ENCODE measurements at places on chromosomes 3 and 15. TPM values are rescaled to one million over a fixed set of nuclear protein-coding genes. Genes with fewer than 3 reads are reported as not detected.
A peak's percentile ranks its signal among the peaks of the same experiment; 100 is the strongest.

- DNase-seq, result no peak
Observed at GRCh38 chr15:88014454-88015160, 241.9 kb downstream of the NTRK3 start.

DNA sequence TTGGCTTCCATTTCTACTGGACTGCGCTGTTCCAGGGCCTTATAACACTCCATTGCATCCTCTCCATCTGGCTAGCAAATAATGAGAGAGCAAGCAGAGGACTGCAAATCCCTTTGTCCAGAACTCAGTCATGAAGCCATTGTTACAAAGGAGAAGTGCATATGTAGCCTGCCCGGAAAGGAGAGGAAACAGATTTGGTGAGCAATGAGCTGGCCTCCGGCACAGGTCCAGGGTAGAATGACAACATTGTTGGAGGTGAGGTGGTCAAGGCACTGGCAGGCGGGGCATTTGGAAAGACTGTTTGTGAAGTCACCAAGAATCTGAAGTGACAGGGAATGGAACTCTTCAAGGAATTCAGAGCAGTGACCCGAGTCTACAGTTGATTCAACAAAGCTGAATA, 25.0 kb upstream of the ATP1B3 start:
- DNase-seq, result no peak

DNA sequence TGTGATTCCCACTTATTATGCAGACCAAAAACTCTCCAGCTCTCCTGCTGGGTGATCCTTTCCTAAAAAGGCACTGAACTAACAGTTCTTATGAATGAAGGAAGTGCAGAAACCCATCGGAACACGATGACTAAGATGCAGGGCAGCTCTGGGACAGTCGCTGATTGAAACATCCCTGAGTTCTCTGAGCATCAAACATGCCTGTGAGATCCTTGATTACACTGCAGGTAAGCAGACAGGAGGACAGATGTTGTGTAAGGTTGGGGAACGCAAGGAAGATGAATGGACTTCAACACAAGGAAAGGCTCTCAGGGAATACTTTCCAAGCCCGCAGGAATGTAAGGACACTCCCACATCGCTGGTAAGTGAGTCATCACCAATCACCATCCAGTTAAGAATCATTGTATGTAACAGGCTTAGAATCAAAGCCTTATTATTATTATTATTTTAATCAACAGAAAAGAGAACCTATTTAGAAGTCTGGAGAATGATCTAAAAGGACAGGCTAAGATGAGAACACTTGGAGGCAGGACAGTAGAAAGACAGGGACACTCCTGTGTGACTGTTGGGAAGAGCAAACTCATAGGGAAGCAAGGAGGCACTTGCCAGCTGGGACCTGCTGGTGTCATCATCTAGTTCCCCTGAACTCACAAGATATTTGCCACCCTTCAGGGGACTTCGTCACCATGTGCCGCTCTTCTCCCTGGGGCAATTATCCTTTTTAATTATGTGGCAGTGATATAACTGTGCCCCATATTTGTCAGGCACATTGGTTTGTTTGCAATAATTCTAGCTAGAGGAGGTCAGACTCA, 26.0 kb downstream of the TMEM158 start:
- DNase-seq, result peak; percentile 100

The LYZL4 gene
- total RNA-seq, result not detected
